ENCODE measurements at places on chromosomes 12 and 14.

DNA sequence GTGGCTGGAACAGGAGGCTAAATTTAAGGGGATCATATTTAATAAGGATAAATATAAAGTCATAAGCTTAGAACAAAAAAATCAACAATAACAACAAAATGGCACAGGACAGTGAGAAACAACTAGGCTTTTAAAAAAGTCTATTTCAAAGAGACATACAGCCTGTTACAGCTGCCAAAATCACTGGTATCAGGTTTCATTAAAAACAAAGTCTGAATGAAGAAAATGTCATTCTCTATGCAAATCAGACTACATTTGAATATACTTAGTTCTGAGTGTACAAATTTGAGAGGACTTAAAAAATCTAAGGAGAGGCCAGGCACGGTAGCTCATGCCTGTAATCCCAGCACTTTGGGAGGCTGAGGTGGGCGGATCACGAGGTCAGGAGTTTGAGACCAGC lies 44.0 kb downstream of the TFCP2 start:
- DNase-seq: no peak

GRCh38 chr12:111546758-111547383 lies 52.2 kb downstream of the ATXN2 start:
- no peak for DNase-seq

DNA sequence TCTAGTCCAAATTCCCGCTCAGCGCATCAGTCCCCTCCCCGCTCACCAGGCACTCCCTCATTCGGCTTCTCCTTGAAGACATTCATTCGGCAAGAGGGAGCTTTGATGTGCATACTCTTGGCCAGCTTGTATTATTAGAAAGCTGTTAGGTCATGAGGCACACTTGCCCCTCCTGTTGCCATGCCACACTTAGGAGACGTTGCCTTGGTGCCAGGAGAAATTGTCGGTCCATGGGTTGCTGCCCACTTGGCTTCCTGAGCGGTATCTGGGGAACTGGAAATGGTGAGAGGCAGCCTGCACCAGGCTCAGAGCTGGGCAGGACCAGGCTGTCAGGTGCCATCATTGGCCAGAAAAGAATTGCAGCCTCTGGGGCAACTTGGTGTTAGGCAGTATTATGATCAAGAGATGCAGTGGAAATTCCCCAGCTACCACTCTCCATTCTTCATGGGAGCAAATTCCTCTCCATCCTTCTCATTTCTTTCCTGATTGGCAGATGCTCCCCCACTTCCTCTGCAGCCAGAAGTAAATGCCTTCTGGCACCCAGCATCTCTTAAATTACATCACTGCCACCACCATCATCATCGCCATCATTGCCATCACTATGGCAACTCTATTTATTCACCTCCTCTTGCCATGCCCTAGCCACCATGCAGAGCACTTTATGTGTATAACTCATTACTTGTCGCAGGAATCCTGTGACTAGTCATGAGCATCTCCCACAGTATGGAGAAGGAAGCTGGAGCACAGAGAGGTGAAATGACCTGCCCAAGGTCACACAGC lies 12.4 kb downstream of the CABP1 start:
- peak; percentile 29 for DNase-seq

DNA sequence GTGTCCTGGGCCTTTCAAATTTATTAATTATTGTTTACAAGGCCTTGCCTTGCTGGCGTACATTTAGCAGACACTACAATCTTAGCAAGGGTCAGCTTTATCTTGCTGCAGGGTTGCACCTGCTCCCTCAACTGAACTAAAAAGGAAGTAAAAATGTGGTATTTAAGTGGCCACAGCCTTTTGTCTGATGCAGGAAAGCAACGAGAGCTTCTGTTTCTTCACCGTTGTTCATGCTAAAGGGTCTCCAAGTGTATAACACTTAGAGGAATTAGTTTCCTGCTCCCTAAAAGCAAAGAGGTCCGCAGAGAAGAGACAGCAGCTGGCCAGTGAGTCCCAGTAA lies 62.8 kb upstream of the EGLN3 start:
- DNase-seq: no peak

DNA sequence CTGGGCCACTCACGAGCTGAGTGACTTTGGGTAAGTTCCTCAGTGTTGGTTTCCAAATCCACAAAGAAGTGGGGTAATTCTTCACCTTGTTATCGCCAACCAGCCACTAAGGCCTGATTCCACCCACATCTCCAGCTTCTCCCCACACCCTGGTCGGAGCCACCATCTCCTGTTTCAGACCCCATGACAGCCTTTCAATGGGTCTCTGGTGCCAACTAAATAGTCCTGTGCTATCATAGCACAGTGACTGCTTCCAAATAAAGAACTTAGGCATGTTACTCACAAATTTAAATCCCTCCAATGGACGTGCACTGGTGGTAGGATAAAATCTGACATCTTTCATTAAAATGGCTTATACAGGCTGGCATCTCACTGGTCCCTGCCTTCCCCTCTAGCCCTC lies 44.0 kb downstream of the TBX5 start:
- DNase-seq: no peak

DNA sequence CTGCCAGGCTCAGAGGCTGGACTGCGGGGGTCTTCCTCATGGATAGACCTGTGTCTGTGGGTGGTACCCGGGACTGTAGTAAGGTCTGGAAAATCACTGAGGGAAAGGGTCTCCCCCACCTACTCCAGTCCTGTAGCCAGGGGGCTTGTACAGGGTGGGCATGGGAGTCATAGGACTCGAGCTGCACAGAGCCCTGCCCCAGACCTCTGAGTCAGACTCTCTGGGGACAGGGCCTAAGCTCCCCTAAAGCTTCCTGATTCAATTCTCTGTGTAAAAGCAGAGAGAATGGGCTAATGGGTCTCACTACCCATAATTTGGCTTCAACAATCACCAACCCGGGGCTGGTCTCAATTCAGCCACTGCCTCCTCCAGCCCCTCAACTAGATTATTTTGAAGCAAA lies 27.0 kb downstream of the LRTM2 start:
- DNase-seq: no peak

DNA sequence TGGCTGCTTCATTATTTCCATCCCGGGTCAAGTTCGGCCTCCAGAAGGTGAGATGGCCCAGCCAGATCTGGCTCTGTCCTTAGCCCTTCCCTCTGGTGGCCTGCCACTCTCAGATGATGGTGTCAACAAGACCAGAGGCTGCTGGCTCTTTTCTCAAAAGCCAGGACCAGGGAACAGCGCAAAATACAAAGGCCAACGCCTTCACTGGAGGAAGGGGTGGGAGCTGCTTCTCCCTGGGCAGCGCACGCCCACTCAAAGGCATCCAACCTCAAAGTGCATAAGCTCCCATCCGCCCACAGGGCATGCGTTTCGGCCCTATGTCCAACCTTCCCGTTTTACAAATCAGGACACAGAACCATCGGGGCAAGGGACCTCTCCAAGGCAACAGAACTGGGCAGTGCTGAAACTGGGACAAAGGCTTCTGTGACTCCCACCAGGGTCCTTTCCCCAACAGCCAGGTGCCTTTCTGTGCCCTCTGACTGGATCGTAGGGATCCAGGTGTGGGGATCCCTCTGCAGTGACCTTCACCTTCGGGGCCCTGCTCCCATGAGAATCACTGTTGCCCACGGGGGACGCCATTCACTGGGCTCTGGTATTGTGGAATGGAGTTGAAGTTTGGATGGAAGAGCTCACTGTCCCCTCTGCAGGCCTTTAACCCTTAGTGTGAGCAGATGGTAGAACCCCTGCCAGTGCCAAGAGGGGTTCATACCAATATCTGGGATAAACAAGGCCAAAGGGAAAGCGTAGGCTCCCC lies 76.8 kb downstream of the NINJ2 start:
- DNase-seq: no peak

- no peak for DNase-seq
Measured at GRCh38 chr14:59595071-59595470, 18.5 kb upstream of the CCDC175 start.

- DNase-seq: no peak
Measured at GRCh38 chr12:6507102-6507998, 13.4 kb downstream of the NCAPD2 start.

GRCh38 chr12:110913119-110914056 lies 7.0 kb downstream of the MYL2 start:
- DNase-seq: no peak

- no peak for DNase-seq
Measured at GRCh38 chr12:11825278-11825677, 175.8 kb downstream of the ETV6 start.

DNA sequence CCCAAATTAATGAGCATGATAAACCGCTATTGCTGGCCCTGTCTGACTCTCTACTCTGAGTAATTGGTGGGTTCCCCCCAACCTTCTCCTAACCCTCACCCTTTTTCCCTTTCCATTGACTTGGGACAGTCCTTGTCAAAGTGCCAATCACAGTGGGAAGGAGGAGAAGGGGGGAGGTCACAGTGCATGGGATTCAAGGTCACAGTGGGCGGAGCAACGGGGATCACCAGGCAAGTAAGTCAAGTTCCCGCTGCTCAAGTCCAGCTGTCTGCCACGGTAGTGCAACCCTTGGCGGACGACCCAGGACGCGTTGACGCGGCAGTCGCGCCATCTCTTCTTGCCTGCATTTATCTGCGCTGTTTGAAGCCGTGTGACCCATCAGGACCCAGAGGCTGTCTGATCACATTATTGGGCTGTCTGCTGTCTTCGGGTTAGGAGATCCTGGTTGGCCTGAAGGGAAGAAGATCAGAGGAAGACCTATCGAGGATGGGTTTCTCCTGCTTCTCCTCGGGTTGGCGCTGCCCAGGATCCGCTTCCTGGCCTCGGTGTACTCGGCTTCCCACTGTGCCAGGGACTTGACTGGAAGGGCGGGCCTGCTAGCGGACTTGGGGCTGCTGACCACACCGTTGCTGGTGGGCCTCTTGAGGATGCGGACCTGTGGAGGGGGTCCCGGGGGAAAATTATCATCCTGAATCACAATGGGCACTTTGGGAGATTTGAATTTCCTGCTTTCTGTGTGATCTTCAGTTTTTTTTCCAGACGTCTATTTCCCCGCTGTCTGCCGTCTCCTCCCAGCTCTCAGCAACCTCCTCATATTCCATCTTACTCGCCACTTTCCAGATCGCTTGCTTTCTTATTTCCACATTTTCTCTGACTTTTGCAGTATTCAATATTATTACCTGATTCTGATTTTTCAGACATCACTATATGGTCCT lies 3.1 kb upstream of the MDM2 start:
- no peak for DNase-seq

- no peak for DNase-seq
Measured at GRCh38 chr12:92566448-92567019, 136.3 kb upstream of the PLEKHG7 start.

GRCh38 chr12:55051197-55051947 lies 31.6 kb downstream of the NEUROD4 start:
- no peak for DNase-seq

DNA sequence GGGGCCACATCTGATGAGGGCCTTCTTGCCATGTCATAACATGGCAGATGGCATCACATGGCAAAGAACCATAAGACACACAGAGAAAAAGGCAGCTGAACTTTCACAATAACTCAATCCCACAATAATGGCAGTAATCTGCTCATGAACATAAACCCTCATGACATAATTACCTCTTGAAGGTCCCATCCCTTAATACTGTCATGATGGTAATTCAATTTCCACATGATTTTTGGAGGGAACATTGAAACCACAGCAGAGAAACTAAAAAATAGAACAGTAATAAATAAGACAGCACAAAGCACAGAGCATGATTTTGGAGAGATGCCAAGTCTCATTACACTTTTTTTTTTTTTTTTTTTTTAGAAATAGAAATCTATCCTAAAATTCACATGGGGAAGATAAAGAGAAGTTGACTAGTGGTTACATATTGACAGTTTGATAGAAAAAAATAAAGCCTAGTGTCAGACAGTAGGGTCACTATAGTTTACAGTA lies 61.8 kb upstream of the ATF7IP start:
- DNase-seq: no peak

GRCh38 chr12:83106873-83107272 lies 420.2 kb downstream of the TMTC2 start:
- no peak for DNase-seq

GRCh38 chr14:21197418-21198205 lies 41.7 kb upstream of the OR5AU1 start:
- DNase-seq: no peak

GRCh38 chr12:78418919-78419318 lies 445.7 kb upstream of the SYT1 start:
- DNase-seq: no peak

DNA sequence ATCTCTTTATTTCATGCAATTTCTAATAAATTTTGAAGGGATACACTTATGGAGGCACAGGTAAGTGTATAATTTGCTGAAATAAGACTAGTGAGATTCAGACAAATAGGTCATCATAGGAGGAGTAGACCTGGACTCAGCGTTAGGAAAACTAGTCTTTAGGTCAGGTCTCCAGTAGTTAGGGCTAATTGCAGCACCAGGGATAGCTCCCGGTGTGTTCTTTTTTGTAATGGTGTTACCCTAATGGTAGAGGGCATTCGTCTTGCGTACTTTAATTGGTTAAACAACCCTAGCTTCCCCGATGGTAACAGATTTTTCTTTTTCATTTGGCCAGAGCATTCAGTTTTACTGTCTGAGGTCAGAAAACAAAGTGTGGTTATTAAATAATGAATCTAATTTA lies 64.9 kb downstream of the ARID2 start:
- no peak for DNase-seq

GRCh38 chr14:23078692-23079116 lies 16.2 kb downstream of the ACIN1 start:
- DNase-seq: no peak

DNA sequence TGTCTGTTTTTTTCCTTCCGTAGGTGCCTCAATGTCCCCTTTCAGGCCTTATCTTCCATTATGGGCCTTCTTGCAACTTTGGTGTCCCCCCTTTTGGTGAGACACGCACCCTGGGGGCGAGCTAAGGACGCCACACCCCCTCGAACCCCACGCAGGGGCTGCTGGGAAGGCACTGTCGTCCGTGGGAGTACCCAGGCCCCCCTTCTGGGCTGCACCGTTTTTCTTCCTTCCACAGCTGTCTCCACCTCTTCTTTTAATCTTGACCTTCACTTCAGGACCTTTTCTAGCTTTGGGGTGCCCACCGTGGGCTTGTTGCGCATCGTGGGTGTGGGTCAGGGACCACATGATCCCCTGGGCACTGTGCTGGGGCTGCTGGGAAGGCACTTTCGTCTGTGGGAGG lies 271.8 kb downstream of the ALG10 start:
- no peak for DNase-seq

- DNase-seq: no peak
Measured at GRCh38 chr12:22505826-22506225, 38.5 kb downstream of the C2CD5 start.

GRCh38 chr14:90641615-90642243 lies 174.5 kb downstream of the TTC7B start:
- DNase-seq: no peak

Measured in caudate nucleus (tissue), 63 donors.